Activated effector memory CD4-positive, alpha-beta T cell treated with anti-CD3 and anti-CD28 coated beads, Interleukin-2, amount 50 U/mL, for 16 hours (primary cell): ENCODE measurements at places on chromosomes 7 and 10.

GRCh38 chr7:92695308-92696261 lies 105.4 kb upstream of the FAM133B start:
- DNase-seq, result no peak

GRCh38 chr7:17408245-17408903 lies 109.9 kb downstream of the AHR start:
- DNase-seq, result no peak

GRCh38 chr7:148481147-148481526 lies 109.4 kb upstream of the C7orf33 start:
- no peak for DNase-seq

DNA sequence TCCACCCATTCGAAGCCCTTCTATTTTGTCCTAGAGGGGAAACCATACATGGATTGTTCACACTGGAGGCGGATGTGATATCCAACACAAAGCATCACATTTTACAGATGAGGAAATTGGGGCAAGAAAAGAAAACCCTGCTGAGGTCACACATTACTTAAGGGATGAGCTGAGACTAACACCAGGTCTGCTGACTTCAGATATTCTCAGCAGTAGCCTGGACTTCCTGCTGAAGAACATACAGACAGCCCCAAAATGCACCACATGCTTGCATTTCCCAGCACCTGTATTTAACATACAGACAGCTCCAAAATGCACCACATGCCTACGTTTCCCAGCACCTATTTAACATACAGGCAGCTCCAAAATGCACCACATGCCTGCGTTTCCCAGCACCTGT lies 11.2 kb downstream of the GIMAP5 start:
- DNase-seq, result no peak

DNA sequence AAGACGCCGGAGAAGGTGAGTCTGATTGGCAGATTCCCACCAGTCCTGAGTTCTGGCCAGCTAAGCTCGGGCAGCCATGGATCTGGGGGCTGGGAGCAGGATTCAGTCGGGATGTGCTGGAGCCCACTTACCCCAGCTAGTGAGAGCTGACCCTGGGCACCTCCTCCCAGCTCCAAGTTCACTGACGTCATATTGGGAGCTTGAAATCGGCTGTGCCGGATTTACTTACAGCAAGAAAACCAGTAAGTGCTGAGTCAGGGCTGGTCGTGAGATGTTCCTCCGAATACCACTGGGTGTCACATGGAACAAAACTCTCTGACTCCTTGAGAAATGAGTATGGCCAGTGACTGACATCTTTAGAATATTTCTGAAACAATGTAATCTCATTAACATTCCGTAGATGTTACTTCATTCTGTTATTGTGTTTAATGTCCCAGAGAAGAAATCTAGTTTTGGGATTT lies 621.2 kb downstream of the SDK1 start:
- no peak for DNase-seq

GRCh38 chr7:70557338-70557737 lies 574.6 kb upstream of the GALNT17 start:
- no peak for DNase-seq

GRCh38 chr7:41869596-41869995 lies 166.7 kb upstream of the INHBA start:
- no peak for DNase-seq

GRCh38 chr7:93964813-93965212 lies 39.3 kb downstream of the BET1 start:
- DNase-seq, result no peak

GRCh38 chr7:39446546-39446945 lies 119.7 kb upstream of the YAE1 start:
- DNase-seq, result no peak

- DNase-seq, result no peak
Measured at GRCh38 chr7:141700848-141701371, 1.1 kb downstream of the DENND11 start.

DNA sequence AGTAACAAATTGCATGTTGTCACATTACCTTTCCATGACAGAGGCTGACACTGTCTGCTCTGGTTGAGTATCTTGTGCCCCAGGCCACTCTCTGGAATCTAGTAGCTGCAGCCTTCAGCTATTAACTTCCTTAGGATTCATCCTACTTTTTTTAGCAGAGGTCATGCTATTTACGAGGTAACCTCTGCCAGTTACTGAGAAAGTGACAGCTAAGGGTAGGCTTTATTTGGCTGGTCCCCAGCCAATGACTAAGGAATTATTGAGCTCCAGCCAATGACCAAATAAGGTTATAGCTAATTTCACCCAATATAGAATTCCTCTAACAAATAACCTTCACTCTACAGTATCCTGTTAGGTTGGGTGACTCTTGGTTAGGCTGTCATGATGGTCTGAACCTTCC lies 1361.7 kb downstream of the XPNPEP1 start:
- DNase-seq, result no peak

DNA sequence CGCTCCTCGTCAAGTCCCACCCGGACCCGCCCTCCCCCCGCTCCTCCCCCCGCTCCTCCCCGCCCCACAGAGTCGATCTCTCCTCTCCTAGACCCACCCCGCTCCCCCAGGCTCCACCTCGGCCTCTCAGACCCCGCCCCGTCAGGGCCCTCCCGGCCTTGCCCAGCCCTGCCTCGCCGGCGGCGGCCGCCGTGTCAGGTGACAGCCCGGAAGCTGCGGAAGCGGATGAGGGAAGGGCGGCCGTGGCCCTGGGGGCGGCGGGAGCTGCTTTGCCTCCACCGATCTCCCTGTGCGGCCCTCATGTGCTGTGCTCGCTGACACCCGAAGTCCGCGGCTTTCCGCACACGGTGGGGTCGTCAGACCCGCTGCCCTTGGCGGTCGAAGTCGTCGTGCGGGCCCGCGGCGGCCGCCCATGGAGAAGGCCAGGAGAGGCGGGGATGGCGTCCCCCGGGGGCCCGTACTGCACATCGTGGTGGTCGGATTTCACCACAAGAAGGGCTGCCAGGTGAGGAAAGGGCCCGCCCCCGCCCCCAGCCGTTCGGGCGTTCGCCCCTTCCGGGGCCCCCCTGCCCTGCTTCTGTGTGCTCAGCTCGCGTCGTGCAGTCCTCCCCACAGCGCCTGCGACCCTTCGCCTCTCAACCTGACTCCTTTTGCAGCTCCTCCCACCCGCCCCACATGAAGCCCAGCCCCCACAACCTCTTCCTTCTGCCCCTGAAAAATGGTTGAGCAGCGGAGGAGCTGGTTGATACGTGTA lies at the start of gene AVL9:
Gene AVL9, plus strand, starts transcription at position 192 of the 754 bp plus-strand sequence. Its CDS starts 221 bp downstream, at position 413.
- peak; percentile 100 for DNase-seq

DNA sequence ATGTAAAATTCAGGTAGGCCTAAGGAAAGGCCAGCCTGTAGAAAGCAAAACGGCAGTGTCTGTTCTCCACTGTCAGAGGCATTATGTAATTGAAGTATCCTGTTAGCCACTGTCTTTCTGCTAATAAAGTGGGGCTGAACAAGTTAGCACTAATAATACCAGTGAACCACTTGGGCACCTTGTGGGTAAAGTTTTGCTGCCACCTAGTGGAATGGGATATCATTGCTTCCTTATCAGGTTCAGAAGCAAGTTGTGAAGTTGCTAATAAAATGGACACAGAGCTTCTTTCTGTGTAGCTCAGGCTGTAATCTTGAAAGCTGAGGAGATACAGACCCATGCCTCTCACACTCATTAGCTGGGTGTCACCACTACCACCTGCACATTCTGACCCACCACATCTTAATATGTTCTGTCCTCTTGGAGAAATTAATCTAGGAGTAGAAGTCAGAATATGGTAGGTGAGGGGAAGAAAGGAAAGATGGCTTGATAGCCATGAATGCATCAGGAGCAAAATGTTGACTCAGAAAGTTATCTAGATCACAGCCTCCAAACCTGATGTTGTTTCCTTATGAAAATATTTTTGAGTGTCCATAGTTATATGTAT lies 175.1 kb downstream of the SEPTIN7 start:
- peak; percentile 67 for DNase-seq

DNA sequence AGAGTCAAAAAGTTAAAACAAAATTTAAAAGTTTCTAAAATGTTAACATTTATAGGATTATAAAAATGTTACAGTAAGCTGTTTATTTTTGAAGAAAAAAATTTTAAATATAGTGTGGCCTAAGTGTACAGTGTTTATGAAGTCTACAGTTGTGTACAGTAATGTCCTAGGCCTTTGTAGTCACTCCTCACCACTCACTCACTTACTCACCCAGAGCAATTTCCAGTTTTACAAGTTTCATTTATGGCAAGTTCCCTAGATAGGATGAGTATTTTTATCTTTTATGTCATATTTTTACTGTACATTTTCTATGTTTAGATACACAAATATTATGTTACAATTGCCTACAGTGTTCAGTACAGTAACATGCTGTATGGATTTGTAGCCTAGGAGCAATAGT lies 419.9 kb downstream of the ARL4A start:
- no peak for DNase-seq

DNA sequence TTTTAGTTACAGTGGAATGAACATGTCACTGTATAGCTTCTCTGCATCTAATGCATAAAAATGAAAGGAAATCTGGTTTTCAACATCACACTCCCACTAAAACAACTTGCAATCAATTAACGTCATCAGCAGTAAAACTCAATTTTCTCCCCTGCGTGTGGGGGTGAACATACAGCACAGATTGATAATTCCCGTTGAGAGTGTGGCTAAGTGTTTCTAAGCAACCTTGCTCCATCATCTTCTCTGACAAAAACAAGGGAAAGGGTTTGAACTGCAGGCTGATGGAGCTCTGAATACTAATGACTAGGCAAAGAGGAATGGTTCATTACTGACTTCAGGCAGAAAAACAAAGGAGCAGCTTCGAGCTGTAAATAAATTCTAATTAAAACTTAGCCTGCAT lies 238.3 kb downstream of the PARD3 start:
- no peak for DNase-seq

DNA sequence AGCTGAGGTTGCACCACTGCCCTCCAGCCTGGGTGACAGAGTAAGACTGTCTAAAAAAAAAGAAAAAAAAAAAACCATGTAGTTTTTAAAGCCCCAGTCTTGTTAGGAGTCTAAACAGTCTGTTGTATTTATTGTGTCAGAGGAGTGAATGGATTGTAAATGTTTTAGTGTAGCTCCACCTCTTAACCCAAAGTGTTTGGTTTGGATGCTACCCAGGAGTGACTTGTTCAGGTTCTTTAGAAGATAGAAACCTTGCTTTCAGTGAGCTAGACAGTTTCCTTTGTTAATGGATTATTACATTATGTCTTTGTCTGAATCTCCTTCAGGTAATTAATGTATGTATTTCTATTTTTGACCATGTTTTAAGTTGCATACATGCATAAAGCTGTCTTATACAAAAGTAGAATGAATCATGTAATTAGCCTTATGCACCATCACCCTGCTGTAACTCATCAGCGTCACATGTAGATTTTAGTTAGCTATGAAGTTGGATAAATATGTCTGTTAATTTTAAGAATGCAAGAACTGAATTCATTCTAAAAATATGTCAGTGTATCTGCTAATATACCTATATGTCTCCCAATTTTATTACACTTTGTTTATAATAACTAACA lies 97.7 kb downstream of the TAF3 start:
- no peak for DNase-seq

- DNase-seq, result no peak
Measured at GRCh38 chr10:90977855-90978486, 57.1 kb upstream of the ANKRD1 start.

DNA sequence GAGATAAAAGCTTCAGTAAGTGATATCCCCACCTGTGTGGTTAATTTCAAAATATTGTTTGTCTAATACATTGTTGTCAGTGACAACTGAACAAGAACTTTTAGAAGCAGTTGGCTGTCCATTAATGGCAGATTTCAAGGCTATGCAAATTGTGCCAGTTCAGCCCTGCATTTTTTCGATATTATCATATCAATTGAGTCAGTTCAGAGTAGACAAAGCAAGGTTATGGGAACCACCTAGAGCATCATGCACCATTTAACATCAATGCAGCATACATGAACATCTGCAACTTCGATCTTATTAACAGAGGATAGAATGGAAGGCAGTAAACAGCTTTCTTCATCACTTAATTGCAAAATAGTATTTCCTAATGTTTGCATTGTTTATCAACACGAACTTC lies 180.7 kb upstream of the KAT6B start:
- no peak for DNase-seq

- no peak for DNase-seq
Measured at GRCh38 chr10:61721431-61721830, 58.7 kb downstream of the CABCOCO1 start.

GRCh38 chr7:19248681-19249080 lies 103.5 kb upstream of the FERD3L start:
- DNase-seq, result no peak

GRCh38 chr10:70034232-70034631 lies 18.4 kb upstream of the MACROH2A2 start:
- no peak for DNase-seq
